T47D (cell line): ENCODE measurements at places on chromosomes 2 and 18.

GRCh38 chr2:104120171-104120570 is 733.7 kb upstream of the POU3F3 start:
- DNase-seq: no peak

- DNase-seq: no peak
These were observed 31.8 kb upstream of the LYPD1 start for GRCh38 chr2:132701810-132702209.

GRCh38 chr2:132608311-132608710 is 61.7 kb downstream of the LYPD1 start:
- no peak for DNase-seq

DNA sequence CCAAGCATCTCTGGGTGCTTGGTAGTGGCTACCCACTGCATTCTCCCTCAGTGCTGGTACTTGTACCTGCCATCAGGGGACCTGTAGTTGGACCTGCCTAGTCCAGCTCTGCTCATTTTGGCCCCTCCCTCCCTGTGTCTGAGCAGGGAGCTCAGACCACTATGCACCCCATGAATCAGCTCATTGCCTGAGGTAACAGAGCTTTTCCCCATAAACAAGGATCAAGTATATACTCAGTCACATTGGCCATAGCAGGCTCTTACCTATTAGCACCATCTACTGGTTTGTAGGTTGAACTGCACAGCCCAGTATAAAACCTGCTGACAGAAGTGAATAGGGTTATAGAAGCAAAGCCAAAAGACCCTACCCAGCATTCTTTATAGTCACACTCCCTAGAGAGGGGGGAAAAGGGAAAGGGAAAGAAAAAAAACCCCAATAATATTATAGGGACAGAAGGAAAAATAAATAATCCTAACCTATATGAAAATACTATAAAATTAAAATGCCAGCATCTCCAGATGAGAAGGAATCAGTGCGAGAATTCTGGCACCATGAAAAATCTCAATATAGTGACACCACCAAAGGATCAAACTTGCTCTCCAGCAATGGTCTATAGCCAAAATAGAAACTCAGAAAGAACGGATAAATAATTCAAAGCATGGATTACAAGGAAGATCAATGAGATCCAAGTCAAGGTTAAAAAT is 6.9 kb upstream of the FLACC1 start:
- no peak for DNase-seq

DNA sequence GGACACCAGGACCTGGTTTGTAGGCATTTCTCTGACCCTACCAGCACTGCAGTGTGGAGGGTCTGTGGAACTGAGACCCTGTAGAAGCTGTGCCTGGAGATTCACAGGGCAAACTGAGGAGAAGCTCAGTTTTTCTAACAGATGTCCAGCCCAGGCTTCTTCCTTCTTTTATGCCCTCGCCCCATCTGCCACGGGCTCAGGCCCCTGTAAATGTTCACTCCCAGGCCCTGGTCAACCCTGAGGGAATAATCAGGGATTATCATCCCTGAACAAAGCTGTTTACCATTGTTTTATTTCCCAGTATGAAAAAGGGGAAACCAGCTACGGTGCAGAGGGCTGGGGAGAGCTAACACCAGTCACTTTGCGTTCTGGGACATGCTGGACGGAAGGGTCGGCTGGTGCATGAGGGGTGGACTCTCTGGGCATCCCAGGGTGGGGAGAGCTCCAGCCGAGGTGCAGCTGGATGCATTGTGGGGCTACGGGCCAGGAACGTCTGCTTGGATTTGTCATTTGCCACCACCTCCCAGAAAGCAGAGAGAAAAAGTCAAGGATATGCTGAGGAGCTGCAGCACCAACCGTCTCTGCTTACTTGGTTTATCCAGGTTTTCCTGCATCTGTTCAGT is 183.8 kb downstream of the TFCP2L1 start:
- DNase-seq: no peak

GRCh38 chr2:95344656-95345055 is 47.5 kb downstream of the KCNIP3 start:
- DNase-seq: no peak

GRCh38 chr2:193461431-193461934 is 1266.8 kb upstream of the TMEFF2 start:
- DNase-seq: no peak

DNA sequence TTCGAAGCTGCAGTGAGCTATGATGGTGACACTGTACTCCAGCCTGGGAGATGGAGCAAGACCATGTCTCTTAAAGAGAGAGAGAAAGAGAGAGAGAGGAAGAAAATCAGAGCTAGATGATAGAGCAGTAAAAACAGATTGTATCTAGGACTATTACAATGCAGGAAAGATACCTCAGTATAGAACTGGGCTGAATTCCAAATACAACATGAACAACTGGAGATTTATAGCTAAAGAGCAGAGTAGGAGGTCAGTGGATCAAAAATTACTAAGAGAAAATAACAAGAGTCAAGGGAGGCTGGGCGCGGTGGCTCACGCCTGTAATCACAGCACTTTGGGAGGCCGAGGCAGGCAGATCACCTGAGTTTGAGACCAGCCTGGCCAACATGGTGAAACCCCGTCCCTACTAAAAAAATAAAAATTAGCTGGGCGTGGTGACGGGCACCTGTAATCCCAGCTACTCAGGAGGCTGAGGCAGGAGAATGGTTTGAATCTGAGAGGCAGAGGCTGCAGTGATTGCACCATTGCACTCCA is 100.7 kb upstream of the MSH6 start:
- no peak for DNase-seq
